ENCODE measurements at places on chromosomes 2 and 18.

DNA sequence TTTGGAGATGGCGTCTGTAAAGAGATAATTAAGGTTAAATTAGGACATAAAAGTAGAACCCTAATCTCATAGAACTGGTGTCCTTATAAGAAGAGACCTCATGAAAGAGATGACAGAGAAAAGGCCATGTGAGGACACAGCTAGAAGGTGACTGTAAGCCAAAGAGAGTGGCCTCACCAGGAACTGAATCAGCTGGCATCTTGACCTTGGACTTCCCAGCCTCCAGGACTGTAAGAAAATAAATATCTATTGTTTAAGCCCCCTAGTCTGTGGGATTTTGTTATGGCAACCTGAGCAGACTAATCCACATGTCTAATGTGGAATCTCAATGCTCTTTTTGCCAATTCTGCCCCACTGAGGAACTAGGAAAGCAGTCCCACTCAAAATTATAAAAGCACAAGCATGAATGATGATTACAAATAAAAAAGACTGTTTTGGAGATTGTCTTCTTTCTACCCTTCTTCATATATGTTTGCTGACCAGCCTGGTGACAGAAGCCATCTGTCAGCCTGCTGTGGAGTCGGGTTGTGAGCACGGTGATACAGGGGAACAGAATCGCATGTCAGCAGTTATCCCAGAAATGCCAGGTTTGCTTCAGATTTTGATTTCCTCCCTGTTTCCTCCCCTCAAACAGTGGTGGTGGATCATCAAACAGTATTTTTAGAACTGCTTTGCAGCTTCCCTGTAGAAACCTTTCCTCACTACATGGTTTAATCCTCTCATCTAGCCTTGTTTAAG is 54.2 kb downstream of the INPP4A start:
- DNase-seq: no peak

DNA sequence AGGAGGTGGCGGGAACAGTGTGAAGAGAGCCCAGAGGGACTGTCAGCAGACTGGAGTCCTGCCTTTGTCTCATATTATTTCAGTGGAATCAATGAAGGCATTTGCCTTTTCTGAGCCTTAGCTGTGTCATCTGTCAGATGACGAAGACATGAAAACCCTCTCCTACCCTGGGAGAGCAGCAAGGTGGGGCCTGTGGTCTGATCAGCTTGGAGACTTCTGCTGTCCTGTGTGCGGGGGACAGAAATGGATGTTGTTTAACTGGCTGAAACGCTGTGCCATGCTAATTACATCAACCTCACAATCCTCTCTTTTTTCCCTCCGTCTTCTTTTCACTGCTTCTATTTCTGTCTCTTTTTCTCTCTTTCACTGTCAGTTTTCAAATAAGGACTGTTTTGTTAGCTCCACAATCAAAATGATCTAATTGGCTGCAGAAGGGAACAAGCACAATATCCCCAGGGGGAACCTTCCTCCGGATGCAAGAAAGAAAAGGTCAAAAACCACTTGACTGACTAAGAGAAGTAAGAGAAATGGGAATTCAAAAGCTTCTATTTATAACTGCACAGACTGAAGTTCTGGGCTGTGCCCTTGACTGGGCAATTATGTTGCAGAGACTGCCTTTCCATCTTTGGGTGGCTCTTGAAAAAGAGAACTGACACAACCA is 340.1 kb downstream of the CLIP4 start:
- DNase-seq: no peak

- no peak for DNase-seq
Observed at GRCh38 chr2:84808279-84808678, 72.6 kb downstream of the TRABD2A start.

GRCh38 chr2:28394331-28394877 is 1.7 kb downstream of the FOSL2 start:
- DNase-seq: peak; percentile 59

GRCh38 chr2:28480403-28481049 is 15.3 kb upstream of the PLB1 start:
- no peak for DNase-seq

DNA sequence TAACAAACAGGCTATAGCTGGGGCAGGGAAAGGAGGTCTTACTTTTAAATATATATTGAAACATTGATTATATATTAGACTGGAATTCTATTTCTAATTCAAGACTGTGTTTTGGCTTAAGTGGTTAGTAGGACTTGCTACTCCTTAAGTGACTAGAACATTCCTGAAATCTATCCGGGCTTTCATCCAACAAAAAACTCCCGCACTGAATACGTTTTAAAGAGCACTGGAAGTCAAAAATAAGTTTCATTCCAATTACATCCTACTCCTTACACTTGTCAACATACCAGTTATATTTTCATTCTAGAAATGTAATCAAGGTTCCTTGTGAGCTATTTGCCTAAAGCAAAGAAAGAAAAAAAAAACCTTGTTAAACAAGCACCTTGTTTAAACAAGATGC is 204.6 kb downstream of the SP3 start:
- peak; percentile 60 for DNase-seq

DNA sequence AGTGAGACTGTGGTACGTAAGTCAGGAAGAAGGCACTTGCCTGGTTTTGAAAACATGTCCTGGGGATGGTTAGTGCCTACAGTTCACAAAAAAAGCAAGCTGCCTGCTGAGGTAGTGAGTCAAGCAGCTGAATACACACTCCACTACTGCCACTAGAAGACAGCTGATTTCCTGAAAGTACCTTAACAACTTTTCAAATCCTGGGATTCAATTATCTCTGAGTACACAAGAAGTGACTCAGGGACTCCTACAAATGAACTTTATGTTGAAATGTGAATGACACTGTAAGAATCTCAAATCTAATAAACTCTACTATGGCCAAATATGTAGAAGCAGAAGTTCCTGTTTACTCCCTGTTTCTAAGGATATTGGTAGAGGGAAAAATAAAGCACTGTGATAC is 58.0 kb upstream of the ARL5A start:
- no peak for DNase-seq

- DNase-seq: no peak
Observed at GRCh38 chr18:2471523-2471922, 99.8 kb downstream of the METTL4 start.

- DNase-seq: no peak
Observed at GRCh38 chr18:45997700-45998151, 30.6 kb upstream of the EPG5 start.

DNA sequence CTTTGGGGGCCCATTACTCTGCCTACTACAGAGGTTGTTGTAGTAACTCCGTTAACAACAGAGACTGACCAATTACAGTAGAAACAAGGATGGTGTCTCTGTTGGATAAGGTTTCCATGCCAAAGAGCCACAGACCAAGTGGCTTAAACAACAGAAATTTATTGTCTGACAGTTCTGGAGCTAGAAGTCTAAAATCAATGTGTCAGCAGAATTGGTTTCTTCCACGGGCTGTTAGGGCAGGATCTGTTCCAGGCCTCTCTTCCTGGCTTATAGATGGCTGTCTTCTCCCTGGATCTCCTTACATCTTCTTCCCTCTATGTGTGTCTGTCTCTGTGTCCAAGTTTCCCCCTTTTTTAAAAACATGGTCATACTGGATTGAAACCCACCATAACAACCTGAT is 135.3 kb downstream of the AKAIN1 start:
- no peak for DNase-seq

GRCh38 chr2:85537600-85538506 is 1.1 kb upstream of the MAT2A start:
- DNase-seq: peak; percentile 20

DNA sequence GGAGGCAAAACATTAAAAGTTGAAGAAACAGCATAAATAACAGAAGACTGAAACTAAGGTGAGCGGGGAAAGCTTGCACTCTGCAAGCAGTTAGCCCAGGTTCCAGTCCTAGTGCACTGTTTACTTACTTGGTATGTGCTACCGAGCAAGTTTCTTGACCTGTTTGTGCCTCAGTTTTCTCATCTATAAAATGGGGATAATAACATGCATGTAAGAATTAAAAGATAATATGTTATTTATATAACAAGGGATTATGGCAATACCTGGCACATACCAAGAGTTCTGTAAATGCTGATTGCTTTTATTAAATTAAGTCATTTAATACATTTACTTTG is 37.1 kb upstream of the IKZF2 start:
- no peak for DNase-seq

DNA sequence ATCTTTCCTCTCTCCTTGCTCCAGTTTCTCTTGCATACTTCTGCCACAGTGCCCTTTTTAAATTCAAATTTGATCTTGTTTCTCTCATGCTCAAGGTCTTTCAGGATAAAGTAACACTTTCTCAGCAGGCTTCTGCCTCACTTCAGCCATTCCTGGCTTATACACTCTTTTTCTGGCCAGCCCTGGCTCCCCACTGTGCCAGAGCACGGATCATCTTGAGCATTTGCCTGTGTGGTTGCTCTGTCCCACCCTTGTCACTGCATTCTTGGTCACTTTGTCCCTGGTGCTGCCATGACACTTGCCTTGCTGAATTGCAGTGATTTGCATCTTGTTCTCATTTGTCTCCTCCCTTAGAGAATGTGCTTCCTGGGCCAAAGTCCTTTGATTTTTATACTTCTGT is 634.3 kb downstream of the TMEM182 start:
- no peak for DNase-seq

- DNase-seq: no peak
Observed at GRCh38 chr2:106144621-106145331, 49.3 kb downstream of the UXS1 start.

GRCh38 chr2:231677632-231678104 is 30.7 kb upstream of the PTMA start:
- DNase-seq: peak; percentile 80

DNA sequence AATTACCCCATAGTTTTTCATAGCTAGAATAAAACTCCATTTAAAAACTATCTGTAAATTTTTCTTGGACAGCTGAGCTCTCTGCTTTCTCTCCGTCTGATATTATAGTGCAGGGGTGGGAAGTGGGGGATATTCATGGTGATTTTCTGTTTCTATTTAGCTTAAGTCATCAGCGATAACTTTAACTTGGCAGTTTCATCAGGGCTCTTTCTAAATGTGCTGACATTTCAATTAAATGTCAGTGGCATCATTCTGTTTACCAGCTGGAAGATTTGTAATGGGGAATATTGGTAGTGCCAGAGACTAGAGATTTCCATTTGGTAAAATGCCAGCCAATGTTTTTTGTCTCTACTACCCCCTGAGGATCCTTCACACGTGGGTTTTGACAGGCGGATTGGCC is 53.5 kb upstream of the CAPN13 start:
- no peak for DNase-seq

DNA sequence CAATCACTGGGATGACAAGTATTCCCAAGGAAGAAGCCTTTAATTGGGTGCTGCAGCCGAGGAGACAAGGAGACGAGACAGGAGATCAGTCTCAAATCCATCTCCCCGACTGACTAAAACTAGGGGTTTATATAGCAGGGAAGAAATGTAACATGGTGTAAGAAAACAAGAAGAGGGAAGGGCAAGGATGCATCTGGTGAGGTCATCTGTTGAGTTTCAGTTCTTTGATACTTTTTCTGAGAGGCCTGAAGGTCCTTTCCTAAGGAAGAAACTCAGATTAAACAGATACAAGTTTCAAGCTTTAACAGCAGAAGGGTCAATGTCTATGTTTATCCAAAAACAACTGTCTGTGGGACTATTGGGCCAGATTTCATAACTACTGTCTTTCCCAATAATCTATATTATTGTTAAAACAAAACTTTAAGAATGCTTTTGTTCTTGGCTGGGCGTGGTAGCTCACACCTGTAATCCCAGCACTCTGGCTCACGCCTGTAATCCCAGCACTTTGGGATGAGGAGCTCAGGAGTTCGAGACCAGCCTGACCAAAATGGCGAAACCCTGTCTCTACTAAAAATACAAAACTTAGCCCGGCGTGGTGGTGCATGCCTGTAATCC is 2.5 kb upstream of the PDCL3 start:
- no peak for DNase-seq

GRCh38 chr2:96353606-96354101 is 18.1 kb downstream of the NCAPH start:
- peak; percentile 5 for DNase-seq

- DNase-seq: no peak
Observed at GRCh38 chr18:51503351-51503750, 305.9 kb upstream of the MEX3C start.

DNA sequence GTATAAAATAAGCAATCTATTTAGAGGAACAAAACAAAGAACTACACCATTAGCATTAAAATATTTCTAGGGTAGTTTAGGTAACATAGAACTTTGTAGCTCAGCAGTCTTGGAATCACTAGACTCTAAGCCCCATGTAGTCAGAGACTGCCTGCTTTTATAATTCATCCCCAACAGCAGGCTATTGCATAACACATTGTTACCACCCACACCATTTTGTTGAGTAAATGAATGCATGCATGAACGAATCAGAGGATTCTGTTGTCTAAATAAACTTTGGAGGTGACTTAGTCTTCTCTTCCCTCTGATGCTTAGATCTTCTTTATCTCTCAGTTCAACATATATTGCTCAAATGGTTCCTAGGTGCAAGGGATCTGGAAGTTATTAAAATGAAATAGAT is 167.6 kb upstream of the TNP1 start:
- DNase-seq: no peak

- DNase-seq: no peak
Observed at GRCh38 chr2:128196471-128196931, 105.5 kb downstream of the UGGT1 start.

- DNase-seq: no peak
Observed at GRCh38 chr2:188307850-188308283, 16.2 kb downstream of the GULP1 start.

- no peak for DNase-seq
Observed at GRCh38 chr2:23924589-23925359, 2.1 kb downstream of the ATAD2B start.

DNA sequence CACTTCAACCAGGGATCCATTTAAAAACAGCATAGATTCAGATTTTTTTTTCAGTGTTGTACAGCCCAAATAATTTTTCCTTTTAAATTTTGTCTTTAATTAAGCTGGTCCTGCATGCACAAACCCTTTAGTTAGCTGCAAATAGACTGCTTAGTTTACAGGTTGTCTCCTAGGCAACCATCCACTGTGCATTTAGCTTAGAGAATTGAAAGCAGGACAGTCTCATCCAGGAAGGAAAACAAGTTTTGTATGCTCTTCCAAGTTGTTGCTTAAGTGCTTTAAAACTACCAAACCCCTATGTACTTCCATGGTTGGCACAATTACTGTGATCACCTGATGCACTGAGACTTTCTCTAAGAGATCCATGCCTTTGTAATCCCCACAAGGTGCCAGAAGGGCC is at the start of gene MAP3K19:
Gene MAP3K19, minus strand, starts transcription at position 148 of the 400 bp plus-strand sequence. CDS start 22,800 bp downstream, outside the sequence.
- no peak for DNase-seq

GRCh38 chr2:164943289-164943688 is 12.0 kb downstream of the SLC38A11 start:
- no peak for DNase-seq

GRCh38 chr2:120291401-120292311 is 39.0 kb downstream of the RALB start:
- DNase-seq: peak; percentile 88

DNA sequence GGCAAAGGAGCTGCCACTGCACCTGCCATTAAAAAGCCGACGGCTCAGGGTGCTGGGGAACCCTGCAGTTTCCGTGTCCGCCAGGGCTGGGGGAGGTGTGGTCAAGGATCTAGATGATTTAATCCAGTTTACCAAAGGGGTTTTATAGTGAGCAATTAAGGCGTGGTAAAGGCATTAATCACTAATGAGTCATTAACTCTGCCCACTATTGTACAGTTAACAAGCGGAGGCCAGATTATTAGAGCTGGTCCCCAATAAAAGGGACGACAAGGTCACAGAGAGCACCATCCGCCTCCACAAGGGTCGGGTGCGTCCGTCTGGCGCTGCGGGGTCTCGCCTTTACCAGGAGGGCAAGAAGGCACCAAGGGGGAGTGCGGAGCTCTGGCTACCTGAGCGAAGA is 9.6 kb downstream of the RAX start:
- no peak for DNase-seq

- peak; percentile 82 for DNase-seq
Observed at GRCh38 chr2:74658516-74658915, 4.5 kb downstream of the SEMA4F start.

GRCh38 chr2:129319422-129319717 is 660.1 kb upstream of the RAB6C start:
- DNase-seq: no peak

Measured in fibroblast of upper back skin (primary cell).